ENCODE measurements at places on chromosomes 1 and 21.
A peak's percentile ranks its signal among the peaks of the same experiment; 100 is the strongest.

DNA sequence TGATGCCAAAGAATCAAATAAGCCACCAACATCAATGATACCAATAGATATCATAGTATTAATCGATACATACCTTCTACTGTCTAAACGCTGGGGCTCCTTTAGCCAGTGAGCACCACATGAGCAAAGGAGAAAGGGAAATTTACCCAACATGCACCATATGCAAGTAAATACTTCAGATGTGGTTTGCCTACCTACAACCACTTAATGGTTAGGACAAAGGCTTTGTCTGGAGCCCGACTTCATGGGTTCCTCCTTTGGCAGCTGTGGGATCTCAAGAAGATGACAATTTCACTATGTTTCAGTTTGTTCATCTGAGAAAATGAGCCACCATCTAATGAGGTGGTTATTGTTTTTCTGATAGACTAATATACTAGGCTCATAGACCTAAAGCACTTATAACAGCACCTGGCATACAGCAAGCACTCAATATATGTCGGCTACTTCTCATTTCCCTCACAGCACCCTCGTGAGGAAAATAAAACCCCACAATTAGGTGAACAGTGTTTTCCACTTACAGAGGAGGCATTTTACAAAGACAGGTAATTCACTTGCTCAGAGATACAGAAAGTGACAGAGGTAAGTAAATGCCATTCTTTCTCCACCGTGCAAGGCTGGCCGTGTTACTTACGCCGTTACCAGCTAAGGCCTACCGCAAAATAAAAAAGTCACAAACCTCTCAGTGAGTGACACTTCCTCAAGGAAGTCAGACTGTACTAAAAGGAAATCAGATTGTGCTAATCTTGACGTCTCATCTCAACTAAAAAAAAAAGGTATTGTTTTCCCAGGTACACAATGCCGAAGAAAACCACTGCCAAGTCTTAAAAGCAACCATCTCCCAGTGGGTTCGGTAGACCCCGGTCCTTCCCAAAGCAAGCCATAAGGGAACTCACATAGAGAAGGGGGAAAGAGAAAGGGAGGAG is 1.6 kb downstream of the TTC13 start:
- H3K27ac ChIP-seq = peak overlapping the region; percentile 15
- H3K4me3 ChIP-seq = no peak overlapping the region
- no peak for DNase-seq
- no peaks in the 10 kb centered on the region for H3K4me1 ChIP-seq
- H3K27me3 ChIP-seq = no peaks in the 10 kb centered on the region

- H3K27ac ChIP-seq = no peak overlapping the region
- H3K27me3 ChIP-seq = no peaks in the 10 kb centered on the region
- no peaks in the 10 kb centered on the region for H3K36me3 ChIP-seq
These were observed 246.7 kb downstream of the FOXD2 start for GRCh38 chr1:47684518-47684917.

GRCh38 chr1:77956464-77956863 is 22.4 kb downstream of the FUBP1 start:
- H3K4me1 ChIP-seq = no peaks in the 10 kb centered on the region
- no peak overlapping the region for H3K27ac ChIP-seq
- H3K4me3 ChIP-seq = no peak overlapping the region
- no peak for DNase-seq
- no peaks in the 10 kb centered on the region for H3K27me3 ChIP-seq
- H3K36me3 ChIP-seq = peaks cover 17% of the 10 kb centered on the region

GRCh38 chr1:19651141-19651737 is 7.1 kb downstream of the NBL1 start:
- no peaks in the 10 kb centered on the region for H3K27me3 ChIP-seq
- peak; percentile 86 for DNase-seq
- H3K4me3 ChIP-seq = no peak overlapping the region
- H3K4me1 ChIP-seq = no peaks in the 10 kb centered on the region

GRCh38 chr1:19367584-19368041 is 55.5 kb downstream of the SLC66A1 start:
- no peak overlapping the region for H3K4me3 ChIP-seq
- peaks cover 3% of the 10 kb centered on the region for H3K4me1 ChIP-seq
- no peak overlapping the region for H3K27ac ChIP-seq
- peaks cover 5% of the 10 kb centered on the region for H3K36me3 ChIP-seq

- H3K4me1 ChIP-seq = no peaks in the 10 kb centered on the region
- H3K4me3 ChIP-seq = no peak overlapping the region
- H3K27me3 ChIP-seq = no peaks in the 10 kb centered on the region
- H3K36me3 ChIP-seq = peaks cover 42% of the 10 kb centered on the region
These were observed 91.4 kb downstream of the MACF1 start for GRCh38 chr1:39295901-39296300.

GRCh38 chr21:45507888-45508508 is 34.2 kb downstream of the SLC19A1 start:
- no peak for DNase-seq
- peaks cover 5% of the 10 kb centered on the region for H3K36me3 ChIP-seq
- H3K27me3 ChIP-seq = no peaks in the 10 kb centered on the region
- no peaks in the 10 kb centered on the region for H3K4me1 ChIP-seq
- H3K4me3 ChIP-seq = no peak overlapping the region

DNA sequence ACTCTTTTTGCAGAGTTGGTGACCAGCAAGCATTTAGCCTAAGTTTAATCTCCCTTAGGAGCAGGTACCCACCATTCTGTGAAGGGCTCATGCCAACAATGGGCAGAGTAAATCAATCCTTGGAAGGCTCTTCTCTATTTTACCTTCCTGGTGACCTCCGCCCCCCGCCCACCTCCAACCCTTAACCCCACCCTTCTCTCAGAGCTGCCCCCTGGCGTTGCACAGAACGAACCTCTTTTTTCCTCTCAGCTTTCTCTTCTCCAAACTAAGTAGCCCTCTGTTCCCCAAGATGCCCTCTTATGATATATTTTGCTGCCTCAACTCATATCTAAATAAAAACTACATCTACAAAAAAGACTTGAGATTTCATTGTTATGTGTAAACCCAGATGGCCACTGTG is 186.8 kb downstream of the SEC16B start:
- no peaks in the 10 kb centered on the region for H3K27me3 ChIP-seq
- no peaks in the 10 kb centered on the region for H3K4me1 ChIP-seq
- DNase-seq = no peak
- no peak overlapping the region for H3K27ac ChIP-seq
- H3K36me3 ChIP-seq = no peaks in the 10 kb centered on the region

DNA sequence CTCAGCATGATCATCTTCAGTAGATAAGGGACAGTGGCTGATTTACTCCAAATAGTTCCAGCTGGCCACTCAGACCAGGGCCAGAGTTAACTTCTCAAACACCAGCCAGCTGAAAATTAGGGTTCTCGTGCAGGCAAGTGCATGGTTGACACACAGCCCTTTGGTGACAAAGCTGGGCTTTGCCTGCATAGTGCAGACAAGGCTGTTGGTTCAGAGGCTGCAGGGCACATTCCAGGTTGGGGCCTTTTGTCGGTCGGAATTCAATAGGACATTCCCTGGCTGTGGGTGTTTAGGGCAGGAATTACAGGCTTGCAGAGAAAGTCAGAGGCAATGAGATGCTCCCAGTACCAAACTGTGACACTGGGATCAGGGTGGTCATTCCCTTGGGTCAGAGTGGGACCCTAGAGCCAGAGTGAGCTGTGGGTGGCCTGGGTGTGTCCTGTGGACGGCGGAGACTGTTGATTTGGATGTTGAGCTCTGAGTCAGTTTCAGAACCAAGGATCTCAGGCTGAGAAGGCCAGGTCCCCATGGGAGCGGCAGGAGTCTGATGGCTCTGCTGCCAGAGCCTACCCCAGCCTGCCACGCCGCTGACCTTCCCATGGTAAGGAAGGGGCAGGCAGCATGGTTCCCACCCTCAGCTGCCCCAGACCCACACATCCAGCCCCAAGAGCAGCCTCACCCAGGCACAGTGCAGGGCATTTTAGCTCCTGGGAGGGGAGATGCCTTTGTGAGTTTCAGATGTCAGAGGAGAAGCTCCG is 56.2 kb downstream of the STUM start:
- H3K36me3 ChIP-seq = no peaks in the 10 kb centered on the region
- H3K4me1 ChIP-seq = no peaks in the 10 kb centered on the region
- H3K27ac ChIP-seq = no peak overlapping the region
- no peak overlapping the region for H3K4me3 ChIP-seq

- no peaks in the 10 kb centered on the region for H3K4me1 ChIP-seq
- no peak for DNase-seq
- H3K4me3 ChIP-seq = no peak overlapping the region
- H3K27ac ChIP-seq = no peak overlapping the region
- no peaks in the 10 kb centered on the region for H3K36me3 ChIP-seq
These were observed 20.5 kb downstream of the SYT2 start for GRCh38 chr1:202689493-202690342.

- no peak overlapping the region for H3K4me3 ChIP-seq
- H3K4me1 ChIP-seq = no peaks in the 10 kb centered on the region
- H3K36me3 ChIP-seq = peaks cover 30% of the 10 kb centered on the region
- no peak for DNase-seq
- no peaks in the 10 kb centered on the region for H3K27me3 ChIP-seq
These were observed 66.8 kb downstream of the TTC3 start for GRCh38 chr21:37139902-37140301.

GRCh38 chr1:220335668-220336067 is 63.4 kb upstream of the RAB3GAP2 start:
- H3K4me3 ChIP-seq = no peak overlapping the region
- H3K36me3 ChIP-seq = no peaks in the 10 kb centered on the region
- no peaks in the 10 kb centered on the region for H3K27me3 ChIP-seq
- DNase-seq = no peak
- no peak overlapping the region for H3K27ac ChIP-seq
- no peaks in the 10 kb centered on the region for H3K4me1 ChIP-seq

DNA sequence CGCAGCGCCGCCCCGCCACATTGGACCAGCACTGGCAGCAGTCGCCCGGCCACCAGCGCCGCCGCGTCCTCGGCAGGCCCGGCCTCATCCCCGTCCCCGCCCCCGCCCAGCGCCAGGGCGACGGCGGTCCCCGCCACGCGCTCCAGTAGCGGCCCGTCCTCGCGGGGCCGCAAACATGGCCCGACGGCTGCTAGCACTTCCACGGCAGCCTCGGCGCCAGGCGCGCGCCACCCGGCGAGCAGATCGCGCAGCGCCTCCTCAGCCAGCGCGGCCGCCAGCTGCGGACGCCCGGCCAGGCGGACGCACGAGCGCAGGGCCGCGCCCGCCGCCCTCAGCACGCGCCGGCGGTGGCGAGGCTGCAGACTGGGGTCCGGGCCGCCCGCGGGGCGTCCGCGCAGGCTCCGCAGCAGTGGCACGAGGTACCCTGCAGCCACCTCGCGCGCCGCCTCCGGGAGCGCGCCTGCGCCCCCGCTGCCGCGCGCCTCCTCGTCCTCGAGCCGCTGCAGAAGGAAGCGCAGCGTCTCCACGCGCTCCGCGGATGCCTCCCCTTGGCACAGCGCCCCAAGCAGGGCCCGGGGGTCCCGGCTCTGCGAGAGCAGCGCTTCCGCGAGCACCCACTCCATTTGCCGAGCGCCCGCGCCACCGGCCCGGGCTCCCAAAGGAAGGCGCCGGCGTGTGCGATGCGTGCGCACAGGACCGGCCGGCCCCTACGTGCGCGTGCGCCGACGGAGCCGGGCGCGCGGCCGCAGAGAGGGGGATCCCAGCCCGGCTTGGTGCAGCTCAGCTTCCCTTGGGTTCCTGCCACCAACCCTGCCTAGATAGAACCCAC is at the start of gene TARBP1:
Gene TARBP1 (minus strand): TSS at position 699 of the 829 bp plus-strand sequence. CDS start 76 bp downstream, at position 623.
- peaks cover 3% of the 10 kb centered on the region for H3K4me1 ChIP-seq
- H3K27me3 ChIP-seq = no peaks in the 10 kb centered on the region
- peak within 1 kb of the TSS; percentile 86 for H3K4me3 ChIP-seq
- no peaks in the 10 kb centered on the region for H3K36me3 ChIP-seq
- DNase-seq = peak; percentile 86

DNA sequence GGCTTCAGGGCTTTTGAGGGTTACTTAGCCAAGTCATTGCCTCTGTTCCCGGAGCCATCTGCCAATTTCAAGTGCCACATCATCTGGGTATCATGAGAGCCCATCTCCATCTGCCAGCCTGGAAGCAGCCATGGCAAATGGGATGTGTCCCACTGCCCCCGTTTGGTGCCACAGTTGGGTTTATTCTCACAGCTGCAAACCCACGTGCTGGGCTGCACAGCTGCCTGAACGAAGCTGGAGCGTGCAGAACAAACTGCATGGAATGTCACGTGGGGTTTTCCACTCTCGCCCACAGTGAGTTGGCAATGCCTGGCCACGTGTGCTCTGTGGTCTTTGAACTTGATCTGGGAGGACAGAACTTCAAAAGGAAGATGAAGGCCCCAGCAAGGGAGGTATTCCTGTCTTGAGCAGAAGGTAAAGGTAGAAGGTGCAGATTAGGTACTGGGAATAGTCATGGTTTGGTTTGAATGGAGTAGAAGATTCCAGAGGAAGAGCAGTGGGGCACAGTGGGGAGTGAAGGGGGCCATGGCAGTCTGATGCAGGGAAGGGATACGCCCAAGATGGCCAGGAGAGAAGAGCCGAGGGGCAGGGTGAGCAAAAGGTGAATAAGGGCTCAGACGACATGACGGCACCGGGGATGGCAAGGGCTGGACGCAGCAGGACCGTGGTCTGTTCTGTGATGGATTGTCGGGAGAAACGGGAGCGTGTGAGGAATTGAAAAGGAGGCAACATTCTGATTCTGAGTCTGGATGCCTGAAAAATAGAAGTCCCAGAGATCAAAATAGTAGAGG is 222.0 kb downstream of the KAZN start:
- H3K27ac ChIP-seq = no peak overlapping the region
- no peaks in the 10 kb centered on the region for H3K36me3 ChIP-seq
- DNase-seq = no peak
- no peaks in the 10 kb centered on the region for H3K4me1 ChIP-seq

- H3K27ac ChIP-seq = no peak overlapping the region
- H3K4me3 ChIP-seq = no peak overlapping the region
- H3K36me3 ChIP-seq = no peaks in the 10 kb centered on the region
- H3K27me3 ChIP-seq = no peaks in the 10 kb centered on the region
- DNase-seq = no peak
These were observed 69.3 kb downstream of the FOXD2 start for GRCh38 chr1:47507144-47507543.

GRCh38 chr1:203187304-203187685 is 791 bp upstream of the CHI3L1 start:
- no peak for DNase-seq
- no peaks in the 10 kb centered on the region for H3K27me3 ChIP-seq
- H3K4me3 ChIP-seq = no peak overlapping the region
- H3K36me3 ChIP-seq = no peaks in the 10 kb centered on the region

GRCh38 chr1:67855444-67855843 is 22.2 kb upstream of the GNG12 start:
- H3K27ac ChIP-seq = no peak overlapping the region
- peaks cover 4% of the 10 kb centered on the region for H3K4me1 ChIP-seq
- no peak overlapping the region for H3K4me3 ChIP-seq
- H3K27me3 ChIP-seq = no peaks in the 10 kb centered on the region
- no peak for DNase-seq

DNA sequence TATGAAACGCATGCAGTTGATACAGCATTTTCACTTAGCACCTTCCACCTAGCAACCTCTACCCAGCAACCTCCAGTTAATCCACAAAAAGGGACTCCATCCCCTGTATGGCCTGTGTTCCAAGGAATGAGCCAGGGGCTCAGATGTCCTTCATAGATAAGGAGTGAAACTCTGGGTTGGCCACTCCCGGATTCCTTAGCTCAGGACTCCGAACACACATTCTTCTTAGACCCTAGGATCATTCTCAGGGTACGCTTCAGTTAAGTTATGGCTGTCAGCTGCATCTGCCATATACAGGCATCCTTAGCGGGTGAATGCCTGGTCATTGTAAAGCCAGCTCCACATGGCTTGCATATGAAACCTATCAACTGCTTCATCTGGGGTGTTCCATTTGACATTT is 15.9 kb upstream of the IFI6 start:
- no peaks in the 10 kb centered on the region for H3K27me3 ChIP-seq
- no peak for DNase-seq
- no peaks in the 10 kb centered on the region for H3K36me3 ChIP-seq
- H3K27ac ChIP-seq = no peak overlapping the region

GRCh38 chr1:24970926-24971875 is 41.1 kb upstream of the RUNX3 start:
- H3K27ac ChIP-seq = no peak overlapping the region
- DNase-seq = no peak
- no peaks in the 10 kb centered on the region for H3K36me3 ChIP-seq
- H3K4me1 ChIP-seq = no peaks in the 10 kb centered on the region

Data from kidney (tissue), 22 donors.